Dermis microvascular lymphatic vessel endothelial cell (primary cell): ENCODE measurements at places on chromosomes 6 and 20. TPM values are rescaled to one million over a fixed set of nuclear protein-coding genes. Genes with fewer than 3 reads are reported as not detected.

Gene ID4
- under 0.01 and 0.13 TPM in 2 replicates for total RNA-seq

Gene PPIL6
- 0.39 and 0.76 TPM in 2 replicates for total RNA-seq

Gene BMP2
- 13.1 and 30.8 TPM in 2 replicates for total RNA-seq

Gene CALHM6
- total RNA-seq: 0.90 and 1.0 TPM in 2 replicates

Gene SLC17A9
- 5.4 and 6.2 TPM in 2 replicates for total RNA-seq

Gene FAM120B
- 9.0 and 13.1 TPM in 2 replicates for total RNA-seq

Gene TFAP2C
- total RNA-seq: not detected in 2 replicates

Gene GABRR1
- total RNA-seq: not detected in 2 replicates

Gene TAAR8
- total RNA-seq: not detected in 2 replicates

Gene OR2H2
- total RNA-seq: not detected in 2 replicates

Gene SLC22A1
- total RNA-seq: 0.13 TPM in 1 of 2 replicates, not detected in the other

Gene RPL10A
- total RNA-seq: 1,744 and 1,805 TPM in 2 replicates

Gene MYCT1
- total RNA-seq: 120 and 209 TPM in 2 replicates

Gene TFAP2D
- not detected in 2 replicates for total RNA-seq

Gene ZC2HC1B
- total RNA-seq: not detected in 2 replicates

Gene SPATS1
- total RNA-seq: not detected in 2 replicates
